CD4-positive, alpha-beta memory T cell (primary cell): ENCODE measurements at places on chromosomes 5 and 9. TPM values are rescaled to one million over a fixed set of nuclear protein-coding genes. Genes with fewer than 3 reads are reported as not detected.

ZNF169 gene
- total RNA-seq, result 22.3 TPM

- peaks cover 4% of the 10 kb centered on the region for H3K36me3 ChIP-seq
- H3K27ac ChIP-seq, result no peak overlapping the region
- no peaks in the 10 kb centered on the region for H3K27me3 ChIP-seq
- peaks cover 97% of the 10 kb centered on the region for H3K4me1 ChIP-seq
- H3K4me3 ChIP-seq, result no peak overlapping the region
These were observed 8.6 kb downstream of the RAB14 start for GRCh38 chr9:121192959-121193640.

SNCAIP gene
- total RNA-seq, result not detected

DNA sequence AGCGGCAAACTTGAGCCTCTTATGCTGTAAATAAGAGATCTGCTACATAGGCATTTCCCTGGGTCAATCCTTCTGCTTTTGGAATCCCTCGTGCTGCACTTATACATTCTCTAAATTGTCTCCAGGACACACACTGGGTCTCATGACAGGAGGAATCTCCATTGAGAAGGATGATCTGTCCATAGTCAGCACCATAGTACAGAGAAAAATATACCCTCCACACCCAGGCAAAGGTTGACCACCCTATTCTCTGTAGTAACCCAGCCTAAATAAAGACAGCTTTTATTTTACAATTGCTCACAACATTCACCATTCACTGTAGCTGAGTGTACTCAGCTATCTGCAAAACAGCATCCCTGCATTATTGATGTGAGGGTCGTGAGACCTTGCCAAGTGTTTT, 111.2 kb downstream of the SV2C start:
- H3K4me3 ChIP-seq, result no peak overlapping the region
- no peaks in the 10 kb centered on the region for H3K27me3 ChIP-seq
- no peaks in the 10 kb centered on the region for H3K36me3 ChIP-seq
- no peak for DNase-seq
- peaks cover 2% of the 10 kb centered on the region for H3K4me1 ChIP-seq
- no peak overlapping the region for H3K27ac ChIP-seq

DNA sequence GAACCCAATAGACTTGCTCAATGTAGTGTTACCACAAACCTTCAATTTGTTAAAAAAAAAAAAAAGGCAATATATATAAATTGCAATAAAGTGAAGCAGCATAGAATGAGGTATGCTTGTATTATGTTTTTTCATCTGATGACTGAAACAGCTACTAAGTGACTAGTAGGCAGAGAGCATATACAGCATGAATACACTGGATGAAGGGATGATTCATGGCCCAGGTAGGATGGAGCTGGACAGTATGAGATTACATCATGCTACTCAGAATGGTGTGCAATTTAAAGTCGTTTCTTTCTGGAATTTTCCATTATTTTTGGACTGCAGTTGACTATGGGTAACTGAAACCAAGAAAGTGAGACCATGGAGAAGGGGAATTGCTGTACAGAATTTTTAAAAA, 161.2 kb downstream of the GNA14 start:
- H3K36me3 ChIP-seq, result no peaks in the 10 kb centered on the region
- no peaks in the 10 kb centered on the region for H3K27me3 ChIP-seq
- DNase-seq, result no peak
- H3K4me3 ChIP-seq, result no peak overlapping the region

DNA sequence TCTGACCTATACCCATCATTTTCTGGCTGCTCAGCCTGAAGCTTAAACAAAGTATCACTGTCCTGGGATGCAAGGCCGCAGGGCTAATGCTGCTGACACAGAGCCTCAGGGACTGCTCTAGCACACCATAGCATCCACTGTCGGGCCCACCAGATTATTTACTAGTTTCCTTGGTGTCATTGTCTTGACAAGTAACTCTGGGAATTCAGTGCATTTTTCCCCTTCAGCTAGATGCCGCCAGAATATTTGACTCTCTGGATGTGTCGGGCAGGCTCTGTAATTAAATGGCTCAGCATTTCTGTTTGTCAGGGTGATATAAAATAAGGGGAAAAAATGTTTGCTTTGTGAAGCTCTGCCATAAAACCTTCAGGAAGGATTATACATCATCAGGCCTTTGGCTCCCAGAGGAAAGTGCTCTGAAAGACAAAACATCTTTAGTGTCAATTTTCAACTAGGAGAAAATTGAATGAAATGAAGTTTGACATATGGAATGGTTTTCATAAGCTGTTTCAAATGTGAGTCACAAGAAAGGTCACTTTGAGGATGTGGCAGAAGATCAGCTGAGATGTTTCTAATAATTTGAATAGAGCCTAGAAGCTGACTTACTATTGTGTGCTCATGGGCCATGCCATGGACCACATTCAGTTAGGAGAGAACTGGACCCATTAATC, 350.1 kb downstream of the TMEM232 start:
- H3K4me3 ChIP-seq, result no peak overlapping the region
- no peak for DNase-seq
- no peaks in the 10 kb centered on the region for H3K27me3 ChIP-seq
- H3K27ac ChIP-seq, result no peak overlapping the region

DNA sequence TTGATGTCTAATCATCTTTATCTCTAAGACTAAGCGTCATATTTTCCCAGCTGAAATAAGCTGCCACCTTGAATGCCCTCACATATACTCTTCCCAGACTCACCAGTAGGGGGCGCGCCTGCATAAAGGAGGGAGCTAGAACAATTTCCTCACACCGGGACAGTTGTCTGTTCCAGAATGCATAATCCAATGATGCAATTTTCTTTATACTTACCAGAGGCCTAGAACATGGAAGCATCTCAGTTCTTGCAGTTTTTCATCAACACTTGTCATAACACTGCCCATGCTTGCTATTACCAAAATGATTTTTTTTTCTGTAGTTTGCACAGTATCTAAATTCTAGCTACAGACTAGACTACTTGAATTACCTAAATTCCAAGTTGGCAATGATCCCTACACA, 203.9 kb downstream of the FRMD3 start:
- H3K4me1 ChIP-seq, result no peaks in the 10 kb centered on the region
- H3K36me3 ChIP-seq, result no peaks in the 10 kb centered on the region
- H3K27me3 ChIP-seq, result no peaks in the 10 kb centered on the region

DNA sequence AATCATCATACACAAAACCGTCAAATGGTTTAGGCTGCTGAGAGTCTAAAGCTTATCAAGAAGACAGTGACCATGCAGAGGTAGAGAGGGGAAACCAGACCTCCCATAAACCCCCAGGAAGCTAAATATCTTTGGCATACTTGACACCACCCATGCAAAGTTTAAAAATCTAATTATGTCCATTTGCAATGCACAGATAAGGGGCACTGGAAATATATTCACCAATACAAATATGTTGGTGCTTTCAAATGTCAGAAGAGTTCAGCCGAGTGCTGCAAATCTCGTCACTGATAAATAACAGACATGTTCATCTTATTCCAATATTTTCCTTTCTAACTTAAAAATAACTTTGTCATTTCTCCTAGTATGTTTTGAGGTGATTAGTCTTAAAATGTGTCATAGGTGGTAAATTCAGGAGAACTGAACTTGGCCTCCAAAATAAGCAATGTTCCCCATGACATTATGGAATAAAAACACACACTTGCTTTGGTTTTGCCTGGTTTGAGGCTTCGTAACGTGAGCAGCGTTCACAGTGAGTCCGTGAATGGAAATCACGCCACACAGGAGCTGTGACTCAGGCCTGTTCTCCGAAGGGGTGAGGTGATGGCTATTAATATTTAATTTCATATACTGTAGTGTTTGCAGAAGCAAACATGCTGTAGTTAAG, 182.2 kb downstream of the AOPEP start:
- H3K27me3 ChIP-seq, result no peaks in the 10 kb centered on the region
- H3K36me3 ChIP-seq, result no peaks in the 10 kb centered on the region
- H3K4me3 ChIP-seq, result no peak overlapping the region
- H3K27ac ChIP-seq, result no peak overlapping the region
